Breast epithelium (tissue), 4 donors: ENCODE measurements at places on chromosomes 4 and X. TPM values are rescaled to one million over a fixed set of nuclear protein-coding genes. Genes with fewer than 3 reads are reported as not detected.
A peak's percentile ranks its signal among the peaks of the same experiment; 100 is the strongest.

Gene SYP
- total RNA-seq, result 1.0 TPM

DNA sequence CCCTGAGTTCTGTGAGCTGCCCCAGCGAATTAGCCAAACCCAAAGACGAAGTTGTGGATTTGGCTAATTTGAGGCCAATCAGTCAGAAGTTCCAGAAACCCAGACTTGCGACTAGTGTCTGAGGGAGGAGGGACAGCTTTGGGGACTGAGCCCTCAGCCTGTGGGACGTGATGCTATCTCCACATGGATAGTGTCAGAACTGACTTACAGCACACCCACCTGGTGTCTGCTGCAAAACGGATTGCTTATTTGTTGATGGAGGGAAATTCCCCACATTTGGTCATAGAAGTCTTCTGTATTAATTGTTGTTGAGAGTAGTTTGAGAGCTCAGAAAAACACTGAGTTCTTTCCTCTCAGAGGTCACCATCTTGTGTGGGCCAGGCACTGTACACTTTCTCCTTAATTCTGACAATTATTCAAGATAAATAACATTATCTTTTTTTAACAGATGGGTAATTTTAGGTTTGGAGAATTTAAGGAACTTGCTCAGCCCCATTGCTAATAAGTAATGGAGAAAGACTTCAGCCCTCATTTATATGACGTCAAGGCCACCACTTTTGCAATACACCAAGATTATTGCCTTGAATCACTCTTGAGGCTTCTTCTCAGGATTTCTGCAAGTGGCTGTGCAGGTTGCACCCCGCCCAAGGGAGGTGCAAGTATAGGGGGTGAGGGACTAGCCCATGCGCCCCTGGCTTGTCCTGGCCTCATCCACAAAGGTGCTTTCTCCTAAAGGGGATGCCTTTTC lies 16.7 kb downstream of the CLRN2 start:
- DNase-seq, result no peak

DNA sequence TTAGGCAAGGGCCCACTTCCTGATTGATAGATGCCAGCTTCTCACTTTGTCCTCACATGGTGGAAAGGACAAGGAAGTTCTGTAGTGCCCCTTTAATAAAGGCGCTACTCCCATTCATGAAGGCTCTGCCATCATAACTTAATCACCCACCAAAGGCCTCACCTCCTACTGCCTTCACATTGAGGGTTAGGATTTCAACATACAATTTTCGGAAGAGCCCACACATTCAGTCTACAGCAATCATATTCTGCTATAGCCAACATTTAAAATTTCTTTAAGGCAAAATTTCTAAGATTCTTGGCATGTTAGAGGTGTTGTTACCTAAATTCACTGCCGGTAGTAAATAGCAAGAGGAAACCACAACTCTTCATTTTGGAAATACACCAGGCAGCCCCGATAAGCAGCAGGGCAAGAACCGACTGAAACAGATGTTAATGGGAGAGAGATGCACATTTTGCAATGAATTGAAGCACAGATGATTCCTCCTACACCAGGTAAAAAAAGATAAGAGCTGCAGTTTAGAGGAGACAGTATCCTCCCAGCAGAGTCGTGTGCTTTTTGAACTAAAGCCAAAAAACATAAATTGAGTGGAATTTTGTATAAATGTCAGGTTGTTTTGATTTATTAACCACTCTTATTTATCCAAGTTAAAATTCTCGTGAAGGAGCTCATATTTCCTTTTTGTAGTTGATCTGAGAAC lies 594.9 kb downstream of the KCTD8 start:
- no peak for DNase-seq

- no peak for DNase-seq
Measured at GRCh38 chr4:77001907-77002306, 52.4 kb downstream of the SEPTIN11 start.

- DNase-seq, result no peak
Measured at GRCh38 chrX:49673394-49673793, 22.4 kb downstream of the PAGE1 start.

- DNase-seq, result no peak
Measured at GRCh38 chr4:98672583-98673287, 14.3 kb upstream of the TSPAN5 start.

DNA sequence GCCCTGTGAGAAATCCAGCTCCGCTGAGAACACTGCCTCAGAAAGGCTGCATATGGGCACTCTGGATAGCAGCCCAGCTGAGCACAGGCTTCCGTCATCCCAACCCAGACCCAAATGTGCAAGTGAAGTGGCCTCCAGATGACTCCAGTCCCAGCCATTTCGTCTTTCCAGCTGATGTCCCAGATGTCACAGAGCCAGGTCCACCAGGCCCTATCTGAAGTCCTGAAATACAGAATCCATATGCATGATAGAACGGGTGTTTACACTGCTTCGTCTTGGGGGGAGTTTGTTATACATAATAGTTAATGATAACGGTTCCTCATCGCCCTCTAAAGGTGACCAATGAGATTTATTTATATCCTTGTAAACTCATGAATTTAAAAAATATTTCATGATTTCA lies 72.6 kb upstream of the TRIM2 start:
- no peak for DNase-seq

DNA sequence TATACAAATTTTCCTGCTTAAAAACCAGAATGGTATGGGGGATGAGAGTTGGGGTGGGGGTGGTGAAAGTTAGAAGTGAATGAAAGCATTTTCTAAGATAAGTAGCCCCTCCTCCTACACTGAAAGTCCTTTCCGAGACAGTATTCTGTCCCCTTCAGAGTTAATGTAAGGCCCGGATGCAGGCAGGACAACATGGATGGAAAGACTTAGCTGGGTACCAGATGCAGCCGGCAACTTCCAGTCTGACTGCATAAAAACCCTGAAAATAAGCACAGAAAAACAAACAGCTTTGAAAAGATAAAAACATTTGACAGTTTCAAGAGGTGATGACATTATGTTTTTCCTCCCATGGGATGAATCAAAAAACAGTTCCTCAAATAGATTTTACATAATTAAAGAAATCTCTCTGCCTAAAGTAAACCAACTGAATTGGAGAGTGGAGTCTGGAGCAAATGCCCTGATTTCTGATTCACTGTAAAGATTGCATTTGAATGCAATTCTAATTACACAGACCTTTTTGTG lies 196.3 kb downstream of the GPAT3 start:
- no peak for DNase-seq

Gene DCHS2
- total RNA-seq, result 2.8 TPM

- DNase-seq, result peak; percentile 58
Measured at GRCh38 chr4:22500128-22500611, 15.7 kb downstream of the ADGRA3 start.

- DNase-seq, result no peak
Measured at GRCh38 chrX:51608126-51608525, 10.6 kb downstream of the CENPVL3 start.

- DNase-seq, result no peak
Measured at GRCh38 chr4:57740625-57741190, 630.5 kb upstream of the IGFBP7 start.

Gene SATL1
- total RNA-seq, result not detected

DNA sequence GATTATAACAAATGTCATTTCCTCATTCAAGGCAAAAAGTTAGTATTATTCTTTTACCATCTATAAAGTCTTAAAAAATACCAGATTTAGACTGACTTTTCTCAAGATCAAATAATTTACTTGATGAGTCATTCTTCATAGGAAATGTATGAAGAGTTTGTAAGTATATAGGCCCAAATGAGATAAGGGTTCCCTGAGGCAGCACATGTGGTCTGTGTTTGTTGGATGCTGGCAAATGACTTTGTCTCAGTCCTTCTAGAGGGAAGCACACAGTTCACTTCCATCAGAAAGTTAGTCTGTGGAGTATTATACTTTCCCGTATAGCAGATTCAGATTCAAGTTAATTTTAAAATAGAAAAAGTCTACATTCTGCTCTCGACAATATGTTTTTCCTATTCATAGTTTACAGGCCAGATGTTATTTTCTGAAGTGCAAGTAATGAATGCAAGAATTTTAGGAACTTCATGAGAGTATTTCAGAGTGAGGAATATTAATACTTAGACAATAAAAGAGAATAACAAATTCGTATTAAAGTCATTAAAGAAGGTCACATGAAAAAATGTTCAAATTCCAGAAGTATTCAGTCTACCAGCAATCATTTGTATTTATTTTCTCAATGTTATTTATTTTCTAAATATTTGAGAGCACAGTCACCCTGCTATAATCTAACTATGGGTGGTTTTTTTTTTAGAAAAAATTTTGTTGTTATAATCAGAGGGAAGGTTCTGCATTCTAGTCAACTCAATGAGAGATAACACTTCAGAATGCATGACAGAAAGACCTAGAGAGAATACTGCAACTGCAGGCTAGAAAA lies 601.8 kb upstream of the ZFP42 start:
- DNase-seq, result no peak

Gene OTUD6A
- not detected for total RNA-seq

DNA sequence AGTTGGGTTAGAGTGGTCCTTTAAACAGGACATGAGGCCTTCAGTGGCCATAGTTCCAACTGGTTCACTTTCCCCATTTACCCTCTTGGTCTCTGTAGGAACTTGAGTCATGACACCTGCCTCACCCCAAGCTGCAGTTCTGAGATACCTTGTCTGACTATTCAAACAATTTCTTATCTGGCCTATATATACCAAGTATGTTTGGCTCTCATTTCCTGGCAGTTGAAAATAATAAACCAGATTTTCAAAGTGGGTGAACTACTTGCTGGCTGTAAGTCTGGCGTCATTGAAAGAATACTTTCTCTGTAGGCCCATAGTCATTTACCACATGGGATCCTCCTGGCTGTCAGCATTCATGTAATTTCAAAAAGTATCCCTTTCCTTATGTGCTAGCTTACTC lies 228.8 kb downstream of the SHROOM3 start:
- DNase-seq, result no peak

GRCh38 chr4:144179152-144179739 lies 38.7 kb upstream of the GYPA start:
- DNase-seq, result no peak

DNA sequence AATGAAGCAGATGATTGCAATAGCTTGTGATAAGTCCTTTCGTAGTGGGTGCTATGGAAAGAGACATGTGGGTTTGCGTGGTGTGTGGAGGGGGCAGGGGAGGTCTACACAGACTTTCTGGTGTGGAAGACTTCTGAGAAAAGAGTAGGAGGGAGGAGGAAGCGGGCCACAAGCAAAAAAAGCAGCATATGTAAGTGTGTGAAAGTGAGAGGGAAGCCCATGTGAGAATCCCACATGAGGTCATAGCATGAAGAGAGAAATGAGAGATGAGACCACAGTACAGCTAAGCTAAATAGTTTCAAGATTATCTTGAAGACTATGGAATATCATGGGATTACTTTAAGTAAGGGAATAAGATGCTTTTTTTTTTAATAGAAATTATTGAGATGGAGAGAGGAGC lies 2039.9 kb upstream of the TENM3 start:
- no peak for DNase-seq

DNA sequence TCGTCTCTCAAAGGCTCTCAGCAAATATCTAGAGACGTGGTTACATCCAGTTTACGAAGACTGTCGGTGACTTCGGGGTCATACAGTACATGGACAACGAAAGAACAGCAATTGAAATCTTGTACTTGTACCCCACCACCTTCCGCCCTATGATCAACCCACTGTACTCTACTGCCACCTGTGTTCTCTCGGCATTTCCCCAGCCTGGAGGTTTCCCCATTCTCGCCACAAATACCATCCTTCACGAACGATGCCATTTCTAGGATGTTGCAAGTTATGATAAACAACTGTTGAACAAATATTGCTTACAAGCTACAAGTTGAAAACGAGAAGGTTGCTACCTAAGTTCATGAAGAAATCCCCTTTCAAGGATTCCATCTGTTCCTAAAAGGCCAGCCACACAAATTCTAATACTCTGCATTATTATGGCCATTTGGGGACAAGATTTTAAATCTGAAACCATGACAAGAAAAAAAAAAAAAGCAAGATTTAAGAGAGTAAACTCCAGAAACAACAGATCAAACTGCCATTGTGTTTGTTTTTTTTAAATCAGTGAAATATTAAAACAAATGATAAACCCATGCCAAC lies 1.6 kb downstream of the APBB2 start:
- DNase-seq, result peak; percentile 38

DNA sequence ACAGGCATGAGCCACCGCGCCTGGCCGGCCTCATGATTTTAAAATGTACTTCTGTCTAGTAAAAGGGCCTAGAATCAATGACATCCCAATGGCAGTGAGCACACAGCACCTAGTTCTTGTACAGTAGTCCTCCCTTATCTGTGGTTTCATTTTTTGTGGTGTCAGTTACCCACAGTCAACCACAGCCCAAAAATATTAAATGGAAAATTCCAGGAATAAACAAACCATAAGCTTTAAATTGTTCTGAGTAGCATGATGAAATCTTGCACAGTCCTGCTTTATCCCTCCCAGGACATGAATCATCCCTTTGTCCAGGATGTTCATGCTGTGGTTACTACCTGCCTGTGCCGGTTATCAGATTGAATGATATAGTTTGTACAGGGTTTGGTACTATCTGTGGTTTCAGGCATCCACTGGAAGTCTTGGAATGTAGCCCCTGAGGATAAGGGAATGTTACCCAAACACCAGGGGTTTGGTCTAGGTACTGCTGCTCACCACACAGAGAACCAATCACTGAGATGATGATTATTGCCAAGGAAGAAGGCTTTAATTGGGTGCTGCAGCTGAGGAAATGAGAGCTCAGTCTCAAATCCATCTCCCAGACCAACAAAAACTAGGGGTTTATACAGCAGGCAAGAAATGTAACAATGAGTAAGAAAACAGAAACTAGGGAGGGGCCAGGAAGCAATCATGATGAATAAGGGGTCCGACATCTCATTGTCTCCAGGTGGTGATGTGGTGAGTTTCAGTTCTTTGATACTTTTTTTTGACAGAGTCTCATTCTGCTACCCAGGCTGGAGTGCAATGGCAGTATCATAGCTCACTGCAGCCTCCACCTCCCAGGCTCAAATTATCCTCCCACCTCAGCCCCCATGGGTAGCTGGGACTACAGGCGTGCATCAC lies 16.2 kb upstream of the FHL1 start:
- no peak for DNase-seq

DNA sequence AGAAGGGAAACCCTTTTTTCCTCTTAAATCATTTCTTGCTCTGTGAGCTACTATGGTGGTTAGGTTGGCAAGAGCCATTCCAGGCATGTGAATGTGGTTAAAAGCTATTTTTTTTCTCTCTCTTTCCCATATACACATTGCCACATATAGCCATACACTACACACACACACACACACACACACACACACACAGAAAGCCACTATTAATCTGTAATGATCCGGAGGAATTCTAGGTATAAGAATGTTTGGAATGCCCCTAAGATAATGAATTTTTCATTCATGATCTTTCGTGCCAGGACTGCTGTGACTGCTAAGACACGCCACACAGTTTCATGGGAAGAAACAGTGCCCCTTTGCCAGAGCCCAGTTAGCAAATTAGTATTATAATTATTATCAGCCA lies 21.8 kb upstream of the TLL1 start:
- no peak for DNase-seq

DNA sequence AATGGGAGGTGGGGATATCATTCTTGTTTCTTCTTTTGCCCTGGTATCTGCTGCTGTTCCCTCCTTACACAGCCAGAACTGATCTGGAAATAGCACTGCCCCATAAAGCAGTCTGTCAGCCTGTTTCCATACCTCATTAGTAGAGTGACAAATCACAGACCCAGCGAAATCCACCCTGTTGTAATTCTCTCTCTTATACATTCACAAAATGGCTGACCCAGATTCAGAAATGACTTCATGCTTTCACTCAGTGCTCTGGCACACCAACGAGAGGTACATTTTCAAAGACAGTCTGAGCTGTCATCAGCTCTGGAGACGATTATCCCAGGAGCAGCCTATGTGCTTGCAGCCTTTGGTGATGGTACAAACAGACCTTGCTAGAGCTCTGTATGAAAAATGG lies 164.6 kb downstream of the AFF2 start:
- no peak for DNase-seq

GRCh38 chr4:15352524-15352923 lies 75.3 kb upstream of the C1QTNF7 start:
- no peak for DNase-seq

Gene MAGIX
- total RNA-seq, result 1.3 TPM

Gene LPAR4
- total RNA-seq, result 0.98 TPM
